ENCODE measurements at places on chromosomes 1 and 21.

GRCh38 chr21:27326301-27326700 lies 359.4 kb upstream of the ADAMTS5 start:
- DNase-seq, result no peak

DNA sequence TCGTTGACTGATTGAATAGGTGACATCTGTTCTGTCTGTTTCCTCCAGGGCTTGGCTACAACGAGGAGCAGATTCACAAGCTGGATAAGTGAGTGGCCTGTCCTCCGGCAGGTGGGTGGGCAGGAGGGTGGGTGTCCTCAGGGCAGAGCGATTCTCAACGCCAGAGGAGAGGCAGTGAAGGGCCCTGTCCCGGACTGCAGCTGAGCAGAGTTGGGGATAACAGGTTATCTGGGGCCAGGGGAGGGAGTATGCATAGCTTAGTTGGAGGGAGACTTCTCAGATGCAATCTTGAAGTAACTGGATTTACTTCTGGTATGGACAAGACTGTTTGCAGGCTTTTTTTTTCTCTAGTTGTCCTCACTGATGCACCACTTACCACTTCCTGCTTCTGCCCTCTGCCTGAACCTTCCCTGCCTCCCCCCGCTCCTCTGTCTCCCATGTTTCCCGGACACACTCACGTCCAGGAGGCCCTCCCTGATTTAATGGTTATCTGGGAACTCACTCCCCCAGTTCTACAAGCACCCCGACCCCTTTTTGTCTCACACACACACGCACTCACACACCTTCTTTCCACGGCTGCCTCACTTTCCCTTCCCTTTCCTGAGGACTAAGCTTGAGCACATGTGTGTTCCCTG lies 16.4 kb upstream of the RASSF5 start:
- no peak for DNase-seq

- no peak for DNase-seq
Measured at GRCh38 chr1:30041741-30042437, 681.5 kb downstream of the MATN1 start.

- no peak for DNase-seq
Measured at GRCh38 chr1:183480971-183481441, 8.7 kb downstream of the SMG7 start.

- DNase-seq, result no peak
Measured at GRCh38 chr1:1343811-1344421, 5.3 kb downstream of the DVL1 start.

GRCh38 chr1:205851993-205852392 lies 2.1 kb upstream of the PM20D1 start:
- DNase-seq, result no peak

GRCh38 chr1:232621050-232621449 lies 8.9 kb downstream of the SIPA1L2 start:
- no peak for DNase-seq

GRCh38 chr1:197144570-197145325 lies 1.7 kb downstream of the ASPM start:
- no peak for DNase-seq

GRCh38 chr1:50979937-50980336 lies 9.9 kb downstream of the CDKN2C start:
- no peak for DNase-seq

DNA sequence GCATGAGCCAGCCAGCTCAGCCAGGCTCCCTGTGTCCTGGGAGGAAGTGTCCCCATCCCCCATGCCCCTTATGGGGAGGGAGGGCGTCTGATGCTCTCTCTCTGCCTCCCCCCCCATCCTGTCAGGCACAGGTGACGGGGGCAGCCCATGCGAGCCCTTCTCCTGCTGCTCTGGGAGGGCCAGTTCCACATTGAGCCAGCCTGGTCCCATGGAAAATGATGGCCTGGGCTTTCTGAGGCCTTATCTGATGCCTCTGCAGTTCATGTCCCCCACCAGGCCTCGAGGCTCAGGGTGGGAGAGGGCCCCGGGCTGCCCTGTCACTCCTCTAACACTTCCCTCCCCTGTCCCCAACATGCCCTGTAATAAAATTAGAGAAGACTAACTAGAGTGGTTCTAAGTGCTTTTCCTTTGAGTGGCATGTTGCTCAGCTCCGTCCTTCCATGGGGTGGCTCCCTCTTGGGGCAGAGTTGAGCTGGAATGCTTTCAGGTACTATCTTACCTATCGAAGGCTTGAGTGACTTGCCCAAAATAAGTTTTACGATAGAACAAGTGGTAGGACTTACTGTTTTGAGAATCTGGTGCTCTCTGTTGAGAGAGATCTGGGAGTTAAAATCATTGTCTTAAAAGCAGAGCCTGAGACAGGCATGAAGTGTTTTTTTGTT lies 1.8 kb upstream of the MTFR1L start:
- no peak for DNase-seq

GRCh38 chr1:39489567-39490239 lies 1.7 kb upstream of the BMP8A start:
- no peak for DNase-seq

DNA sequence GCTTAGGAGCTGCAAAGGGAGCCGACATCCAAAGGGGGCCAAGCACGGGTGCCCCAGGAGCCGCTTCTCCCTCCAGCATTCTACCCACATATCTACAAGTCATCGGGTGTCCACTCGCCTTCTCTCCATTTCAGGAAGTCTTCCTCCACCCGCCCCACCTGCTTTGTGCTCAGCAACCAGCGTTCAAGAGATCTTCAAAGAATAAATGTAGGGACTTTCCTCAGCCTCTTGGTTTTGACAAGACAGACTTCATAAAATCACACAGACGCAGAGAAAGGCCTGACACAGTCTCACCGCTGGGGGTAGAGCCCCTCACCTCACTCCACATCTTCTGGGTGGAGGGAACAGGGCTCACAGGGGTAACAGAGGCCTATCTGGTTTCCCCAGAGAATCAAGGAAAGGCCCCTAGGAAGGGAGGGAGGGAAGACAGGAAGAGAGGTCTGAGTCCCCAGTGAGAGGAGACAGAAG lies 49.5 kb downstream of the SSBP3 start:
- no peak for DNase-seq

- DNase-seq, result no peak
Measured at GRCh38 chr21:35482096-35482495, 433.0 kb upstream of the RUNX1 start.

GRCh38 chr1:41780322-41780721 lies 138.4 kb downstream of the HIVEP3 start:
- DNase-seq, result no peak

GRCh38 chr1:170395149-170395548 lies 136.8 kb upstream of the GORAB start:
- no peak for DNase-seq

- DNase-seq, result peak; percentile 18
Measured at GRCh38 chr1:17729248-17729647, 25.9 kb upstream of the ACTL8 start.

GRCh38 chr1:53781654-53782053 lies 42.7 kb upstream of the GLIS1 start:
- no peak for DNase-seq

- no peak for DNase-seq
Measured at GRCh38 chr21:37165586-37165985, 92.5 kb downstream of the TTC3 start.

- DNase-seq, result no peak
Measured at GRCh38 chr1:16017461-16018303, at the start of gene HSPB7. TSS of gene HSPB7 (minus strand) at chr1:16018043. CDS start at chr1:16017963, 80 bp downstream.

Data from NCI-H146 (cell line).